ENCODE measurements at places on chromosomes 7 and 10. TPM values are rescaled to one million over a fixed set of nuclear protein-coding genes. Genes with fewer than 3 reads are reported as not detected.

ABCA13 gene
- polyA plus RNA-seq: not detected

GPR146 gene
- 13.5 TPM for polyA plus RNA-seq

TAC1 gene
- not detected for polyA plus RNA-seq

LIPJ gene
- polyA plus RNA-seq: not detected

CPVL gene
- 0.32 TPM for polyA plus RNA-seq

XRCC2 gene
- polyA plus RNA-seq: 0.20 TPM

IL6 gene
- not detected for polyA plus RNA-seq

ANKRD1 gene
- not detected for polyA plus RNA-seq

PPP1R3C gene
- polyA plus RNA-seq: not detected

SCIN gene
- not detected for polyA plus RNA-seq

TMEM225B gene
- 2.5 TPM for polyA plus RNA-seq

CALML3 gene
- not detected for polyA plus RNA-seq

ABCB4 gene
- polyA plus RNA-seq: not detected

PRKRIP1 gene
- 33.2 TPM for polyA plus RNA-seq

RAB18 gene
- 54.0 TPM for polyA plus RNA-seq

RAPGEF5 gene
- not detected for polyA plus RNA-seq

GRID2IP gene
- polyA plus RNA-seq: not detected

SPDYE16 gene
- polyA plus RNA-seq: 0.25 TPM

CELF2 gene
- 139 TPM for polyA plus RNA-seq

FAM20C gene
- not detected for polyA plus RNA-seq

TMEM196 gene
- polyA plus RNA-seq: not detected

SSBP1 gene
- 299 TPM for polyA plus RNA-seq

FRMD4A gene
- polyA plus RNA-seq: 0.62 TPM

TAS2R39 gene
- not detected for polyA plus RNA-seq

KLF14 gene
- polyA plus RNA-seq: not detected

PKD2L1 gene
- 0.10 TPM for polyA plus RNA-seq

MEOX2 gene
- polyA plus RNA-seq: not detected

VWA2 gene
- polyA plus RNA-seq: not detected

TRIM50 gene
- not detected for polyA plus RNA-seq

ACHE gene
- polyA plus RNA-seq: not detected

ASB4 gene
- not detected for polyA plus RNA-seq
